Upper lobe of right lung (tissue), 1 donor: ENCODE measurements at places on chromosomes 5 and 9. TPM values are rescaled to one million over a fixed set of nuclear protein-coding genes. Genes with fewer than 3 reads are reported as not detected.

Gene NPR2
- total RNA-seq, result 21.7 TPM

Gene LECT2
- not detected for total RNA-seq

Gene LCN1
- not detected for total RNA-seq

Gene LCN12
- 2.6 TPM for total RNA-seq

Gene RGS7BP
- total RNA-seq, result 2.4 TPM

Gene PCDHAC2
- total RNA-seq, result 10.0 TPM

Gene CMYA5
- 2.7 TPM for total RNA-seq

Gene DOCK2
- total RNA-seq, result 65.4 TPM

Gene TMEM8B
- total RNA-seq, result 13.7 TPM

Gene C5orf46
- not detected for total RNA-seq

Gene ANKRD20A1
- total RNA-seq, result 1.5 TPM

Gene AKNA
- 54.7 TPM for total RNA-seq

Gene CARTPT
- not detected for total RNA-seq

Gene C9orf78
- total RNA-seq, result 36.6 TPM

Gene C9orf40
- total RNA-seq, result 2.9 TPM

Gene CNTNAP3
- 5.2 TPM for total RNA-seq

Gene LRRC70
- total RNA-seq, result 2.4 TPM

Gene IL4
- total RNA-seq, result not detected

Gene CNTLN
- total RNA-seq, result 7.4 TPM

Gene BARX1
- total RNA-seq, result not detected

Gene TMEM252
- not detected for total RNA-seq

Gene PCA3
- total RNA-seq, result not detected

Gene GABRA6
- not detected for total RNA-seq

Gene LIFR
- 151 TPM for total RNA-seq

Gene NR6A1
- 4.0 TPM for total RNA-seq

Gene GCNT4
- total RNA-seq, result 2.8 TPM

Gene FOXD4L3
- not detected for total RNA-seq

Gene ARID3C
- total RNA-seq, result not detected

Gene PHF24
- total RNA-seq, result 0.23 TPM

Gene SMC2
- total RNA-seq, result 7.8 TPM

Gene LCN15
- not detected for total RNA-seq

Gene PCDHB16
- total RNA-seq, result 4.1 TPM

Gene ZBTB5
- 10.1 TPM for total RNA-seq

Gene CTXN3
- total RNA-seq, result not detected

Gene FREM1
- 7.0 TPM for total RNA-seq

Gene DMRT3
- total RNA-seq, result not detected

Gene ZNF879
- total RNA-seq, result 6.7 TPM

Gene TEX48
- not detected for total RNA-seq

Gene IGFBPL1
- total RNA-seq, result 0.87 TPM

Gene PAX5
- total RNA-seq, result 0.23 TPM

Gene ITGA2
- total RNA-seq, result 17.7 TPM

Gene GALNT12
- total RNA-seq, result 28.3 TPM

Gene PDLIM4
- 7.4 TPM for total RNA-seq

Gene CARD6
- total RNA-seq, result 24.1 TPM

Gene SCGB3A2
- total RNA-seq, result 186 TPM

Gene PNPLA7
- 13.7 TPM for total RNA-seq

Gene PMPCA
- 41.9 TPM for total RNA-seq

Gene ARHGEF28
- 22.3 TPM for total RNA-seq

Gene NMUR2
- total RNA-seq, result 2.1 TPM

Gene PCDHA7
- 0.35 TPM for total RNA-seq

Gene ASTN2
- total RNA-seq, result 3.8 TPM

Gene UBAP2
- total RNA-seq, result 36.2 TPM

Gene UBAP1
- 51.9 TPM for total RNA-seq

Gene MUSK
- 3.7 TPM for total RNA-seq

Gene OR2V2
- not detected for total RNA-seq
